ENCODE measurements at places on chromosomes 16 and 17.

DNA sequence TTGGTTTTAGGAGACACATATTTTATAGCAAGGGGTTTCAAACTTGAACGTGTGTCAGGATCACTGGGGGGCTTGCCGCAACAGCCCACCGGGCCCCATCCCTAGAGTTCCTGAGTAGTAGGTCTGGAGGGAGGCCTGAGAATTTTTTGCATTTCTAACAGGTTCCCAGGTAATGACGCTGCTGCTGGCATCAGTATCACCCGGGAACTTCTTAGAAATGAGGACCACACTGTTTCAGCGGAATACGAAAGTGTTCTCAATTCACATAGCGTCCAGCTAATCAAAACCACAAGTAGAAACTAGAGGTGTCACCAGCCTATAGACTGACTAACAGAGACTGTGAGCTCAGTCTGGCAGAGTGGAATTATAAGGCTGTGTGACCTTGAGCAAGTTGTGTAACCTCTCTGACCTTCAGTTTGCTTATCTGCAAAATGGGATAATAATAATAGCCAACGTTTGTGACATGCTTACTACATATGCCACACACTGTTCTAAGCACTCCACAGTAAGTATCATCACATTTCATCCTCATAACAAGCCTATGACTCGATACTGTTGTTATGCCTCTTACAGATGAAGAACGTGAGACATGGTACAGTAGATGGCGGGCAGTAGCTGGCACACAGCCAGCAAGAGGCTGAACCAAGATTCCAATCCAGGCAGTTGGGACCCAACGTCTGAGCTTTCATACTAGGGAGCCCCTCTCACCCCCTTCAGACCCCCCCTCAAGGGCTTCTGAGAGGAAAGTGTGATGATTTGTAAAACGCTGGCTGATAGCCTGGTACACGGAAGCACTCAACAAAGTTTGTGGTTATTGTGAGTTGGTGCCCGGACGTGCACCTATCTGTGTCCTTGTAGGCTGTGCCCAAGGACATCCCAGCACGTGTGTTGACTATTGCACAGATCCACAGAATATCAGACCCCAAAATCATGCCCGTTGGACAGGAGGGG is 4.6 kb upstream of the ICAM2 start:
- DNase-seq, result no peak

DNA sequence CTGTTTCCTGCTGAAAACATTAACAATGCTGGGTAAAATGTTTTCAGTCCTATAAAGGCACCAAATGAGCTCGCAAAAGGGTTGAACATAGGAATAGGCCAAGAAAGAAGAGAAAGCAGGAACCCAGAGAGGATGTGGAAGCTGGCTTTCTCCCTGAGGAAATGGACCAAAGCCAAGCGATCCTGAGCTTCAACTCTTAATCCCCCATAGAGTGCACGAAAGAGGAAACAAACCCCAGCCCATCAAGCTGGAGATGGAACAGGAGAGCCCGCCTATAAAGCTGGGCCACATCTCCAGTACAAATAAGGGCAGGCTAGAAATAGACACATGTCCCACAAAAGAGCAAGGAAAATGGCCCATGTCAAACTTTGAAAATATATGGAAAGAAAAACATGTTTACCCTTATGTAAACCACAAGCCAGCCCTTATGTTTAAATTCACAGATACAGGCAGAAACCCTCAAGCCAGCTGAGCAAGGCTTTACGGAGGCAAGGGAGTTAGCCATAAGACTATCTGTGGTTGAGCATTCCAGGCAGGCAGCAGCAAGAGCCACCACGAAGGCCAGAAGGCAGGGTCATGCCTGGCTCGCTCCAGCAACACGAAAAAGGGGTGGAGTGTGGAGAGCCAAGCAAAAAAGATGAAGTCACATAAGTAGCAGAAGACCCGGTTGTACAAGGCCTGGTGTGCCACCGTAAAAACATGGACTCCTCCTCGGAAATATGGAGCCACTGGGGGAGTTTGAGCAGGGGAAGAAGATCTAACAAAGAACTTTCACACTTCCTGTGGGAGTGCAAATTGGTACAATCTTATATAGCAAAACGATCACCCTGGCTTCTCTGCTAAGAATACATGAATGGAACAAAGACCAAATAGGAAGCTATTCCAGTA is 27.8 kb downstream of the COPRS start:
- no peak for DNase-seq

- DNase-seq, result no peak
Measured at GRCh38 chr16:51035110-51035498, 116.0 kb downstream of the SALL1 start.

- DNase-seq, result peak; percentile 5
Measured at GRCh38 chr16:87702325-87702811, 63.4 kb downstream of the KLHDC4 start.

- no peak for DNase-seq
Measured at GRCh38 chr16:81505011-81505661, 60.5 kb downstream of the CMIP start.

DNA sequence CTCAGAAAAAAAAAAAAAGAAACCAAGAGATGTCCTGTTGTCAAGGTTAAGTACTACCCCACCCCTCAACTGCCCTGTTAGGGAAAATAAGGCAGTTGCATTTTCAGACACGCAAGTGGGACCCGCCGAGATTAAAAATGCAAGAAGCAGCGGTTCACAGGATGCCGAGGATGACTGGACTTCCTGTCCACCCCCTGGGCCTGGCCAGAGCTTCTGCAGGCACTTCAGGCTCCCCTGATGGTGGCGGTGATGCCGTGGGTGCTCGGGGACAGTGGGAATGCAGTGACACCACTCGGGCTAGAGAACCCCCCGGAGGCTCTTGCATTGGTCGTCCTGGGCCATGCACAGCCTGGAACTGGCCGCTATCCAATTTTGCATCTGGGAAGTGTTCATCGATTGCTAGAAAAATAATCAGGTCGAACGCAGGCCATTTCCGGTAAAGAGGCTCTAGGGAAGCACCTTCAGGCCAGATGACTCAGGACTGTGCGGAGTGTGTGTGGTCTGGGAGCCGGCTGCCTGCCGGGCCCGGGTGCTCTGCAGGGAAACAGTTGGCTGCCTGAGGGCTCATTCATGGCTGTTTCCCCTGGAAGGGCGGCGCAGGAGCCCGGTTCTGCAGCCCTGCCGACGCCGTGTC is 13.4 kb upstream of the CRISPLD2 start:
- no peak for DNase-seq

- no peak for DNase-seq
Measured at GRCh38 chr16:77143364-77143763, 47.6 kb upstream of the MON1B start.

- no peak for DNase-seq
Measured at GRCh38 chr17:11049539-11049938, 191.5 kb upstream of the SHISA6 start.

- DNase-seq, result no peak
Measured at GRCh38 chr16:28882551-28883160, 4.4 kb downstream of the ATP2A1 start.

DNA sequence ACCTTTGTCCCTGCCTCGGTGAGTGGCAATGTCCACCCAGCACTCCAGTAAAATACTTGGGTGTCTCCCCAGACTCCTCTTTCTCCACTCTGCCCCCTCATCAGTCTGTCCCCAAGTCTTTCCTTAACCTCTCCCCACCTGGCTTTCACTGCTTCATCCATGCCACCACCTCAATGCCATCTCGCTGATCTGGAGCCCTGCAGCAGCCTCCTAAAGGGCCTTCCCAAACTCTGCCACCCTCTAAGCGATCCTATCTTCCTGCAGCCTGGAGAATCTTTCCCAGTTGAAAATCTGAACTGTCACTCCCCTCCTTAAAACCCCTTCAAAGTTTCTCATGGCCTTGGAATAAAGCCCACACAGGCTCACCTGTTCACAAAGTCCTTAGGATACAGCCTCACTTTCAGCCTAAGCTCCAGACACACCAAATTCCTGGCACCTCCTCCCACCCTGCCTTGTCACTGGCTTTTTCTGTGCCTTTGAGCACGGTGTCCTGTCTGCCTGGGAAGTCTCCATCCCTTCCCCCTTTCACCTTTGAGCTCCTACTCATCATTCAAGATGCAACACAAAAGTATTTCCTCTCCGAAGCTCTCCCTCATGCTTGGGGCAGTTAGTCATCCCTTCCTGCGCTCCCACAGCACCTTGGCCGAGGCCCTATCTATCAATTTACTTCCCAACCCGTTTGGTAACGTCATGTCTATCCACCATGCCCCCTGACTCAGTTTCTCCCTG is 2.8 kb downstream of the WNK4 start:
- no peak for DNase-seq

DNA sequence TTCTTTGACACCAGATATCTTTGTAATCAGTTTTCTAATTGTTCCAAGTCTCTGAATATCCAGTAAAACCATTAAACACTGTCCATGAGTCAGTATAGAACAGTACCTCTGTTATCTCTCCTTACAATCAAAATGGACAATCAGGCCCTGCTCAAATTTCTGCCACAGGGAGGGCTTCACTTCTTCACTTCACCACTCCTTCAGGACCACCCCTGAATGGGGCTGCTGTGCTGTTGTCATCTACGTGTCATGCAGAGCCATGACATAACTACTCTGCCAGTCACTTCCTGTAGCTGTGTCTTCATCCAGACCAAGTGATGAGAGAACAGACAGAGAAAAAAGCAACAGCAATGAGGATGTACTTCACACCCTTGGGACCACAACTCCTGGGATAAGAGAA is 116.9 kb downstream of the TANC2 start:
- DNase-seq, result no peak

- DNase-seq, result no peak
Measured at GRCh38 chr17:45709728-45710288, 74.3 kb upstream of the CRHR1 start.

DNA sequence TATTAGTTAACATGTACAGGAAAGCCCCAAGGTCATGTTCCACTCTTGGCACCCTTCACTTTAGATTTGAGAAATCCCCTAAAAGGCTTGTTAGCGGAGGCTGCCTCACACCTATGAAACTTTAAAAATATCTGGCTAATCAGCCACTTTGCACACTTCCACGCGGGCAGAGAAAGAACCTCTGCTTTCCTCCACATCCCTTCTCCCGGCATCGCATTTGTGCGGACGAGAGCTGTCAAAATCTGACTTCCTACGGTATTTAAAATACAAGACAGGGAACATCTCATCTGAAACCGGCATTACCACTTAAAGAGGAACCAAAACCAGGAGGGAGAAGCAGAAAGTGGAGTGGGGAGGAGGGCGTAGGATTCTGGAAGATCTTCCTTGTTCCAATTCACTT is 422.3 kb downstream of the TMEM114 start:
- DNase-seq, result no peak

DNA sequence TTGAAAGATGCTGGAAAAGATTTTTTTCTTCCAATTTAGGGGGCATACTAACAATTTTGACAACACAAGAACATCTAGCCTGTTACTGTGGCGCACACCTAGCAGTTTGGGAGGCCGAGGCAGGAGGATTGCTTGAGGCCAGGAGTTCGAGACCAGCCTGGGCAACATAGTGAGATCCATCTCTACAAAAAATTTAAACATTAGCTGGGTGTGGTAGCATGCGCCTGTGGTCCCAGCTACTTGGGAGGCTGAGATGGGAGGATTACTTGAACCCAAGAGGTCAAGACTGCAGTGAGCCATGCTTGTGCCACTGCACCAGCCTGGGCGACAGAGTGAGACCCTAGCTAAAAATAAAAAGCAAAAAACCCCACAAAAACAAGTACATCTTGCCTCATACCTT is 168.8 kb downstream of the TANC2 start:
- no peak for DNase-seq

DNA sequence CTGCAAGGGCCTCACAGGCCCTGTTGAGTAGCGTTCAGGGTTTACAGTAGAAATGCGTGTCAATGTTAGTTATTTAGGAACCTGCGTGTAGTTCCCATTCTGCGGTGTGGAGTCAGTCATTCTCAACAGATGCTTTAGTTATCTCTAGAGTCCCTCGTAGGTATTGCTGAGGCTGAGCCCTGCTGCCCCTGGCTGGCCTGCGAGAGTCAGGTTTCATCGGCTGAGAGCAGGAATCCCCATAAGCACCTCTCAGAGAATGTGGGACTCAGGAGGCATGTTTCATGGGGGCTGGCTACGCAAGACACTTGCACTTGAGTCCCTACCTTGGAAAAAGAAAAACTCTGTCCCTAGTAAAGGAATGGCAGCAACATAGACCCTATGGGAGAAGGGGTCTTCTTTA is 347.5 kb upstream of the ASIC2 start:
- DNase-seq, result no peak

- no peak for DNase-seq
Measured at GRCh38 chr17:20896153-20896649, 146.6 kb downstream of the USP22 start.

DNA sequence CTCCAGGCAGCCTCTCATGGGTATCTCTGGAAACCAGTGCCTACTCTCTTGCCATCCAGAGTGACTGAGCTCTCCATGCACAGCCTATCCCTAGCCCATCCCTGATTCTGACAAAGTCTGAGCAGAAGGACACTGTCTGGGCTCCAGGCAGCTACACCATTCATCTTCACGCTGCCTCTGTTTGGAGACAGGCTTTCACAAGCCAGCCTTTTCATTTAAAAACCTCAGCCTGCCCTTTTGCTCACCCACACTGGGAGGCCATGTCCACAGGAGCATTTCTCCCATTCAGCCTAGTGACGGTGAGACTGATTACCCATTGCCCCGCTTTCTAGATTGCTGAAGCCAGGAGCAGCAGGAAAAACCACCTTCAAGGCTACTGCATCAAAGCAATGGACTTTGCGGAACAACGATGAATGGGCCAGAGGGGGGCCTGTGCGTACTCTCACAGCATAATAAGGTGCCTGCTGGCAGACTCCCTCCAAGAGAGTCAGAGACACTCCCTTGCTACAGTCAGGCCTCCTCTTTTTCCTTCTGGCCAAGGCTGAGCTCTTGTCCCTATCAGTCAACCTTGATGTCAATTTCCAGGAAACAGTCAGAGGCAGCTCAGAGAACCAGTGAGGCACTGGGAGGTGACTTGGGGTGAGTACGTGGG is 24.7 kb upstream of the CDH13 start:
- no peak for DNase-seq

- no peak for DNase-seq
Measured at GRCh38 chr16:66948134-66948836, 12.8 kb upstream of the CES3 start.

DNA sequence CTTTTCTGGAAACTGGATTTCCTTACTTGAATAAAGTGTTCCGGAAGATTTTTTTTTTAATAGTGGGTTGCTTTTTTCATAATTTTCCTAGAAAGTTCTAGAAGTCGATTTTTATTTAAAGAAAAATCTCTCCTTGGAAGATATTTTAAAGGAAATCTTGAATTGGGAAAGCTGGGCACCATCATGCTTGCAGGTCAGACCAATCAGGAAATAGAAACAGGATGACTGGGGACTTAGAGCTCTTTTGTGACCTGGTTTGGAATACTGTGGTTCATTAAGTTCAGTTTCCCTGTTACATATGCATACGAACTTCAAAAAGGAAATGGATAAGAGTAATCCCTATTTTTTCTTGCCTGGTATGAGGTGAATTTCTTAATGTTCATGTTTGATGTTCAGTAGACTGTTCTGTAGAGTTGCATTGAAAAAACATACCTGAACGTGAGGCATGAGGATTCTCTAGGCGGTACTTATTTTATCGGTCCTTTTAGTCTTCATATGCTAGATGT is 1.2 kb downstream of the NFATC3 start:
- no peak for DNase-seq

- DNase-seq, result no peak
Measured at GRCh38 chr17:4636474-4637100, 4.9 kb downstream of the ALOX15 start.
